WTC11 (cell line): ENCODE measurements at places on chromosomes 6 and 20. TPM values are rescaled to one million over a fixed set of nuclear protein-coding genes. Genes with fewer than 3 reads are reported as not detected.

GRCh38 chr20:25512709-25513108, 72.6 kb downstream of the NINL start:
- peaks cover 84% of the 10 kb centered on the region for H3K36me3 ChIP-seq
- no peak for DNase-seq
- no peak overlapping the region for H3K4me3 ChIP-seq
- H3K27me3 ChIP-seq, result peaks cover 3% of the 10 kb centered on the region

- peaks cover 22% of the 10 kb centered on the region for H3K36me3 ChIP-seq
- H3K27me3 ChIP-seq, result no peaks in the 10 kb centered on the region
- no peak overlapping the region for H3K4me3 ChIP-seq
- no peak overlapping the region for H3K27ac ChIP-seq
- DNase-seq, result no peak
Measured at GRCh38 chr20:38092260-38092857, 58.8 kb downstream of the RPRD1B start.

DNA sequence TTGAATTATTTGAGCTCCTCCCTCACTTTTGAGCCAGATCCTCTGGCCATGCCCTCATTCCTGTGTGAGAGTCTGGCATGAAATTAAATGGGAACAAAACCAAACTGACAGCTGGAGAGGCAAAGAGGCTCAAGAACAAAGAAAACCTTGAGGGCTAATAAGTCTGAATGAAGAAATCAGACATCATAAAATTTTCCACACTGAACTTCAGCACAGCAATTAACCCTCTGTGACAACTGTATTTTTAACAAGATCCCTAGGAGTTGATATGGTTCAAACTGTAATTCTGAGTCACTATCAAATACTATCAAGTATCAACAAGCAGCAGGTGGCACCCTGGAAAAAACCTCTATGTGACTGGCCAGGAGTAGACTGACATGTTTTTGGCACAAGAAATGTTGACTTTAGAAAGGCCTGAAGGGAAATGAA, 109.4 kb upstream of the EMILIN3 start:
- H3K27me3 ChIP-seq, result no peaks in the 10 kb centered on the region
- DNase-seq, result no peak
- 0 out of 2 replicates have a peak, but pooled peaks cover 6% of the 10 kb centered on the region for H3K4me1 ChIP-seq
- H3K36me3 ChIP-seq, result peaks cover 13% of the 10 kb centered on the region
- H3K27ac ChIP-seq, result no peak overlapping the region

DNA sequence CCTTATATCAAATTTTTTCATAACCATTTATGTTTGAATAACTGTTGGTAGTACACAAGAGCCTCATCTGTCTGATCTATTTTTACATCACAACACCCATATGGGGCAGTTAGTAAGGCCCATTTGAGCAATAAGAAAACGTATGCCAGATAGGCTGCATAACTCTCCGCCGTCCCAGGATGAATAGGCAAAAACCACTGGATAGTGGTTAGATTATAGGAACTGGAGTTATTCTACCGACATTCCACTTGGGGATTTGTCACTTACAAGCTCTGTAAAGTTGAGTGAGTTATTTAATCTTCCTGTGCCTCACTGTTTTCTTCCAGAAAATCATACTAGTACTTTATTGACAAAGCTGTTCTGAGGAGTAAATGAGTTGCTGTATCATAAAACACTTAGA, 881.9 kb downstream of the QKI start:
- peaks cover 8% of the 10 kb centered on the region for H3K36me3 ChIP-seq
- H3K4me1 ChIP-seq, result no peaks in the 10 kb centered on the region
- no peak for DNase-seq
- H3K27ac ChIP-seq, result no peak overlapping the region
- H3K27me3 ChIP-seq, result no peaks in the 10 kb centered on the region

BTNL2 gene
- not detected in 3 replicates for total RNA-seq

GRCh38 chr6:3176562-3177355, 19.4 kb upstream of the TUBB2A start:
- H3K27ac ChIP-seq, result no peak overlapping the region
- no peak for DNase-seq
- H3K4me1 ChIP-seq, result peaks cover 43% of the 10 kb centered on the region
- H3K27me3 ChIP-seq, result no peaks in the 10 kb centered on the region; the same call in 1 of the 2 replicates
- H3K36me3 ChIP-seq, result no peaks in the 10 kb centered on the region

DNA sequence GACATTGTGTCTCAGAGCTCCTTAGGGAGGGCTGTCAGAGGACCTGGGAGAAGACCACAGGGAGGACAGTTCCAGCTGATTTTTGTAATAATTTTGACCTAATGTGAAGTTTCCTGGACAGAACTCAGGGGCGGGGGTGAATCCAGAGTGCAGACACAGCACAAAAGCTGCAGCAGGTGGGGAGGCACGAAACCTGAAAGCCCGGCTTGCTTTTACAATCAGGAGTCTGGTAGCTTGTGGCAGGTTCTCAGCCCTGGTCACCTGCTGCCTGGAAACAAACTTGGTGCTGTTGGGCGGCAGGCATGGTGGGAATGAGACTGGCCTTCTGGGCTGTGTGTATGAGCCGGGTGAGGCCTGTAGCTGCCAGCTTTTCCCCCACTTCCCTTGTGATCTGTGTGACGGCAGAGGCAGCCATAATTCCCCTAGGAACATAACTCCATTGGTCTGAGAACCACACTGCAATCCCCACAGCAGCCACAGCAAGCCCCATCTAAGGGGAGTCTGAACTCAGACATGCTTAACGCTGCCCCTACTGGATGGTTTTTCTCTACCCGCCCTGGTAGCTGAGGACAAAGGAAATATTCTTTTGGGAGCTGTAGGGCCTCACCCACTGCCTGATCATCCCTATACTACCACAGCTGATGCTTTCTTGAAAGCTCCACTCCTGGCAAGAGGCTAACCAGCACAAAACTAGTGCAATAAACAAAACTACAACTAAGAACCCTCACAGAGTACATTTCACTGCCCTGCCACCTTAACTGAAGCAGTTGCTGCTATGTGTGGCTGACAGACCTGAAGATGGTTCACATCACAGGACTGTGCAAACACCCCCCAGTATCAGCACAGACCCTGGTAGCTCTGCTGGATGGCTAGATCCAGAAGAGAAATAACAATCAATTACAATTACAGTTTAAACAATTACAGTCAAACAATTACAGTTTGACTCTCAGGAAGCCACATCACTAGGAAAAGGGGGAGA, 1055.1 kb upstream of the GJE1 start:
- DNase-seq, result peak; percentile 59
- no peak overlapping the region for H3K4me3 ChIP-seq
- peaks cover 19% of the 10 kb centered on the region for H3K36me3 ChIP-seq
- H3K27me3 ChIP-seq, result no peaks in the 10 kb centered on the region

SRSF12 gene
- 3.8 to 4.0 TPM (median 3.8 TPM) in 3 replicates for total RNA-seq

GRCh38 chr20:31712564-31713311, 9.9 kb downstream of the BCL2L1 start:
- H3K4me3 ChIP-seq, result peak overlapping the region; percentile 45
- H3K27ac ChIP-seq, result peak overlapping the region; percentile 93
- peaks cover 88% of the 10 kb centered on the region for H3K4me1 ChIP-seq
- H3K36me3 ChIP-seq, result peaks cover 27% of the 10 kb centered on the region
- peak; percentile 57 for DNase-seq
- no peaks in the 10 kb centered on the region for H3K27me3 ChIP-seq

PNLDC1 gene
- 0.16 to 0.39 TPM (median 0.34 TPM) in 3 replicates for total RNA-seq

E2F1 gene
- total RNA-seq, result 34.2 to 44.2 TPM (median 34.5 TPM) in 3 replicates

DNA sequence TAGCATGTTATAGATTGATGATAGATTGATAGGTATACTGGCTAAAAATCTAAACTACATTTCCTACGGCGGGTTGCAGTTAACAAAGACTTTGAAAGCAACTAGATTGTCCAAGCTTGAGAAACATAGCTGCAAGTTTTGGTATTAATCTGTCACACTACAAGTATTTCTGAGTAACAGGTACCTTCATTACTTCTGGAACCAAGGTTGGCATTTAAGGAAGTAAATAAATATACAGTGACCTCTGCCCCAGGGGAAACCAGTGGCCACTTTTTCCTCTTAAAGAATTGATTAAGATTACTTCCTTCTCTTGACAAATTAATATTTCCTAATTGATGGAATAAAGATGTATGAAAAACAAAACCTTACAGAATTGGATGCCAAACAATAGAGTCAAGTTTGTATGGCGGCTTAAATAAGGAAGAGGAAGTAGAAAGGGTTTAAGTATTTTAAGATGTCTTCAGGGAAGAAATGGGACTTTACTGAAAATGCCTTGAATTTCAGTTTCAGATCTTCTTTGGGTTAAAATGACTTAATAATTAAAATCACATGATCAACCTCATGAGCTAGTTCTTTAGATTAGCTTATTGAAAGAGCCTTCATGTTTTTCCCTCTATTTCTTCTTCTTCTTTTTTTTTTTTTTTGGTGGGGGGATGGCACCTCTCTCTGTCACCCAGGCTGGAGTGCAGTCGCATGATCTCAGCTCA, 132.8 kb downstream of the DOK5 start:
- no peak for DNase-seq
- no peaks in the 10 kb centered on the region for H3K27me3 ChIP-seq
- no peak overlapping the region for H3K4me3 ChIP-seq
- H3K4me1 ChIP-seq, result no peaks in the 10 kb centered on the region

DNA sequence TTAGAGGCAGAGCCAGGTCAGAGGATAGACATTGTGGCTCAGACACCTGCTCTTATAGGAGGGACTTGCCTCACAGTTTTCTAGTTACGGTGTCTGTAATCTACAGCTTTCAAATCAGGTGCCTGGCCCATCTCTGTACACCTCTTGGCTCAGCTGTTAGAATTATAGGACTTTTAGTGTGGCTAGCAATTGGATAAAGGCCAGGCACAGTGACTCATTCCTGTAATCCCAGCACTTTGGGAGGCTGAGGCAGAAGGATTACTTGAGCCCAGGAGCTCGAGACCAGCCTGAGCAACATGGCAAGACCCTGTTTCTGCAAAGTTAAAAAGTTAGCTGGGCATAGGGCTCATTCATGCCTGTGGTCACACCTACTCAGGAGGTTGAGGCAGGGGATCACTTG, 20.0 kb downstream of the BRPF3 start:
- H3K4me1 ChIP-seq, result no peaks in the 10 kb centered on the region
- peaks cover 60% of the 10 kb centered on the region for H3K36me3 ChIP-seq
- H3K27ac ChIP-seq, result no peak overlapping the region
- no peak overlapping the region for H3K4me3 ChIP-seq
- no peak for DNase-seq

GSTA4 gene
- total RNA-seq, result 12.6 to 24.6 TPM (median 23.1 TPM) in 3 replicates

DNA sequence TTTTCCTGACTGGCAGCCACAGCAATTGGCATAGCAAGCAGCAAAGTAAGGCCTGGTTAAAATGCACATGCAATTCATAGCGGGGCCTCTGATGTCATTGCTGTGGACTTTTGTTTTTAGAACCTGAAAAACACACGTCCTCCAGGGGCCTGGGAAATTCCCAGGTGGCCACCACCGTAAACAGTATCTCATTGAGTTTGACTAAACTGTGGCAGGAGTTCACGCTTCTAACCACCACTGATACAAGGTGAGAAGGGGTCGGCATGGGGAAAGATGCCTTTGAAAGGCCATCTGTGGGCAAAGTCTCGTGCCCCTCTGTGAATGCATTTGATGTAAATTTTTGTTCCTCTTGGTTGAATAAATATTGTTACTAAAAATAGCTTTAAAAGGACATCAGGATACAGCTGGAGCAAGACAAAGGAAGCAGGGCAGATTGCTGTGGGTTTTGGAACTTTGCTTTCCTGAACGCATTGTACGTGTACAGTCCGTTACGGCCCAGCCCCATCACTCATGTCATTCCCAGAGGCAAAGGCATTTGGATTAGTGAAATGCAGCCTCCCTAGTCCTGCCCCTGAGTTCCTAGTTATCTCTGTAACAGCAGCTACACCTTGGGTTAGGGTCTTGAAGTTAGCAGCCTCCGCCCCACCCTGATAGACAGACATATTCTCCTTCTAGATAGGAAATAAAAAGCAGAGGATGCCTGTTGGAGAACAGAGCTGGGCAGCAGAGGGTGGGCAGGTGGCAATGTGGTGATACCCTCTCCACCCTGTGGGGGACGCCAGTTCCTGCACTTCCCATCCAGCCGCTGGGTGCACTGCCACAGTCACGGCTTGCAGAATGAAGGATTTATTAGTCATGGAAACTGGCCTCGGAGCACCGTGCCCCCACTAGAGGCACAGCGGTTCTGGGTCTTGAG, 80.3 kb downstream of the ZDHHC14 start:
- H3K4me3 ChIP-seq, result no peak overlapping the region
- H3K27ac ChIP-seq, result no peak overlapping the region
- H3K36me3 ChIP-seq, result no peaks in the 10 kb centered on the region
- no peaks in the 10 kb centered on the region for H3K27me3 ChIP-seq

DNA sequence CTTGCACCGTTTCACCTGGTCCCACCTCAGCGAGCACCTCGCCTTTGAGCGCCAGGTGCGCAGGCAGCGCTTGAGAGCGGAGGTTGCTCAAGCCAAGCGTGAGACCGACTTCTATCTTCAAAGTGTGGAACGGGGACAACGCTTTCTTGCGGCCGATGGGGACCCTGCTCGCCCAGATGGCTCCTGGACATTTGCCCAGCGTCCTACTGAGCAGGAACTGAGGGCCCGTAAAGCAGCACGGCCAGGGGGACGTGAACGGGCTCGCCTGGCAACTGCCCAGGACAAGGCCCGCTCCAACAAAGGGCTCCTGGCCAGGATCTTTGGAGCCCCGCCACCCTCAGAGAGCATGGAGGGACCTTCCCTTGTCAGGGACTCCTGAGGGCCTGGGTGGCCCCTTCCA, 1.5 kb downstream of the ABT1 start:
- H3K4me3 ChIP-seq, result no peak overlapping the region
- no peak overlapping the region for H3K27ac ChIP-seq
- H3K4me1 ChIP-seq, result peaks cover 12% of the 10 kb centered on the region

DNA sequence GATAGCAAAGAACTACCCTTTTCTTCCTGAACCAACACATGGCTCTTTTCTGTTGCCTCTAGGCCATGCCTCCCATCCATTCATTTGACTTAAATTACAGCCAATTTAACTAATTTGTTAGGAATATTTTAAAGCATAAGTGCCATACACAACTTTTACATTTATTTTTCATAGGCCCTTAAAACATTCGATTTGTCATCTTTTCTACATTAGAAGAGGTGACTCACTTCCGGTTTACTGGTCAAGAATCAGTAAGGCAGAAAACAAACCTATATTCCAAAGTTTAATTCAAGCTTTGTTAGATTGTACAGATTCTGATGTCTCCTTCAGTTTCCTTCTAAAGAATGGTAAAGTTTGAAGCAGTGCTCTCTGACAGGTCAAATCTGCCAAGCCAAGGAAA, 344.3 kb downstream of the SAMD5 start:
- H3K27ac ChIP-seq, result no peak overlapping the region
- DNase-seq, result no peak
- no peaks in the 10 kb centered on the region for H3K36me3 ChIP-seq
- no peaks in the 10 kb centered on the region for H3K27me3 ChIP-seq
- no peak overlapping the region for H3K4me3 ChIP-seq
